ENCODE measurements at places on chromosomes 5 and 9. TPM values are rescaled to one million over a fixed set of nuclear protein-coding genes. Genes with fewer than 3 reads are reported as not detected.

CFAP157 gene
- total RNA-seq: 0.16 TPM

NFIL3 gene
- 25.2 TPM for total RNA-seq

PCDHGA9 gene
- total RNA-seq: 7.1 TPM

PCDHA8 gene
- 0.24 TPM for total RNA-seq

PTPN3 gene
- total RNA-seq: 0.61 TPM

DAB2IP gene
- 36.4 TPM for total RNA-seq

ORM2 gene
- not detected for total RNA-seq

GADD45G gene
- total RNA-seq: 0.81 TPM

FOXD4 gene
- 0.16 TPM for total RNA-seq

SYK gene
- not detected for total RNA-seq

AK8 gene
- 0.85 TPM for total RNA-seq

GDA gene
- not detected for total RNA-seq

CSNK1G3 gene
- 69.6 TPM for total RNA-seq

RHOBTB3 gene
- total RNA-seq: 354 TPM

PAM gene
- 317 TPM for total RNA-seq

ZNF300 gene
- total RNA-seq: 6.7 TPM

SPINK13 gene
- total RNA-seq: not detected

CNTNAP3 gene
- under 0.01 TPM for total RNA-seq

PPP2R2B gene
- not detected for total RNA-seq

PROP1 gene
- total RNA-seq: not detected

CXCL14 gene
- 2.1 TPM for total RNA-seq

NME5 gene
- 1.8 TPM for total RNA-seq

EMB gene
- 6.8 TPM for total RNA-seq

ZFAND5 gene
- total RNA-seq: 183 TPM

DNAJB5 gene
- 16.9 TPM for total RNA-seq

SHROOM1 gene
- total RNA-seq: 14.7 TPM

SLC25A2 gene
- 1.9 TPM for total RNA-seq

ADCY2 gene
- 0.65 TPM for total RNA-seq

DNM1 gene
- total RNA-seq: 119 TPM

SHISAL2B gene
- total RNA-seq: not detected

FCN2 gene
- not detected for total RNA-seq

LCP2 gene
- total RNA-seq: not detected

ESM1 gene
- total RNA-seq: 0.73 TPM

DEPDC1B gene
- 1.3 TPM for total RNA-seq

CCDC152 gene
- 2.8 TPM for total RNA-seq

ZBED3 gene
- 3.1 TPM for total RNA-seq

GPR151 gene
- total RNA-seq: not detected

LPAR1 gene
- 155 TPM for total RNA-seq

NINJ1 gene
- total RNA-seq: 13.5 TPM

SH3PXD2B gene
- total RNA-seq: 96.2 TPM

FRMD3 gene
- 2.8 TPM for total RNA-seq

APBA1 gene
- total RNA-seq: 11.5 TPM

IFNA13 gene
- not detected for total RNA-seq

NADK2 gene
- 36.4 TPM for total RNA-seq

TRIP13 gene
- total RNA-seq: 4.1 TPM

HMCN2 gene
- 0.61 TPM for total RNA-seq

HBEGF gene
- total RNA-seq: 3.3 TPM

CAMK4 gene
- total RNA-seq: 4.0 TPM

GBGT1 gene
- total RNA-seq: 5.8 TPM

OXCT1 gene
- total RNA-seq: 20.4 TPM

IGFBPL1 gene
- 0.49 TPM for total RNA-seq

CTXN3 gene
- not detected for total RNA-seq

ADAMTS12 gene
- 12.9 TPM for total RNA-seq

PSAT1 gene
- 127 TPM for total RNA-seq

ANKRD33B gene
- 7.0 TPM for total RNA-seq

All from hair follicle dermal papilla cell (primary cell).